Calu3 (cell line): ENCODE measurements at places on chromosomes 16 and 17. TPM values are rescaled to one million over a fixed set of nuclear protein-coding genes. Genes with fewer than 3 reads are reported as not detected.

DNA sequence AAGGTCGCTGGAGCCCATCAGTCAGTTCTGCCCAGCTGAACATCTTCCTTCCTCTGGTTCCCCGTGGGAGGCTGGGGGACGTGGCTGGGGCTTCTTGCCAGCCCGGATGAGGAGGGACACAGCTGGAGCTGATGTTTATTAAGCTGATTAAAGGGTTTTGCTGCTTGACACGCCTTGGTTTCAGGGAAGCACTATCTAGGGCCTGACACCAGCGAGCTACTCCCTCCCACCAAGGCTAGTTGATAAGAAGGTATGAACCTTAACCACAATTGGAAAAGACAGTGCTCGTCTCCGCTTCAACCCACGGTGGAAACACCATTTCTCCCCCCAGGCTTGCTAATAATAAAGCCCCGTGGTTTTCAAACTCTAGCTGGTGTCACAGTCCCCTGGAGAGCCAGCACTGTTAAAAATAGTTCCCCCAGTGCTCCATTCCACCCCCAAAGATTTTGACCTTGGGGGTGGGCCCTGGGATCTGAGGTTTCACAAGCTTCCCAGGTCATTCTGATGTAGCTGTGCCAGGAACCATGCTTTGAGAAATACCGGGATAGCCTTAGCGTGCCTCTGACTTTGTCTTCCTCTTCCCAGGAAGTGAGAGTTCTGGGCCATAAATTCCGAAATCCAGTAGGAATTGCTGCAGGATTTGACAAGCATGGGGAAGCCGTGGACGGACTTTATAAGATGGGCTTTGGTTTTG, 5.5 kb downstream of the DHODH start:
- H3K27ac ChIP-seq = no peak overlapping the region
- H3K36me3 ChIP-seq = peaks cover 8% of the 10 kb centered on the region

RHBDF1 gene
- total RNA-seq = 47.3 and 60.2 TPM in 2 replicates

TBC1D3L gene
- 147 and 156 TPM in 2 replicates for total RNA-seq

CD300E gene
- not detected in 2 replicates for total RNA-seq
